Stimulated activated CD8-positive, alpha-beta memory T cell treated with anti-CD3 and anti-CD28 coated beads, Interleukin-4, amount 100 ng/mL, for 1 hour (primary cell): ENCODE measurements at places on chromosomes 7 and 10.

DNA sequence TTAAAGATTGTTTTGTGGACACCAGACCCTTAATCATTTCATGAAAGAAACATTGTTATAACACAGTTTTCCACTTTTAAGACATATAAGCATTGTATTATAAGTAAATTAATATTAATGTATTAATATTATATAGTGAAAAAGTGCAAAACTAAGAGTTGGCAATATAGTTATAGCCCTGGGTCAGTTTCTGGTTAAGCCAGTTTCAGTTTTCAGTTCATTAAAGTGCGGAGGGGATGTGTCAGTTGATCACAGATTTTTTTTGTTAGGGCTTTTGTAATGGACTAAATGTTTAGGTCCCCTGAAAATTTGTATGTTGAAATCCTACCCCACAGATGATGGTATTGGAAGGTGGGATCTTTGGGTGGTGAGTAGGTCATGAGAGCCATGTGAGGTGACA is 45.7 kb upstream of the GPR37 start:
- DNase-seq: no peak

GRCh38 chr7:226281-226895 is 34.0 kb downstream of the FAM20C start:
- no peak for DNase-seq

DNA sequence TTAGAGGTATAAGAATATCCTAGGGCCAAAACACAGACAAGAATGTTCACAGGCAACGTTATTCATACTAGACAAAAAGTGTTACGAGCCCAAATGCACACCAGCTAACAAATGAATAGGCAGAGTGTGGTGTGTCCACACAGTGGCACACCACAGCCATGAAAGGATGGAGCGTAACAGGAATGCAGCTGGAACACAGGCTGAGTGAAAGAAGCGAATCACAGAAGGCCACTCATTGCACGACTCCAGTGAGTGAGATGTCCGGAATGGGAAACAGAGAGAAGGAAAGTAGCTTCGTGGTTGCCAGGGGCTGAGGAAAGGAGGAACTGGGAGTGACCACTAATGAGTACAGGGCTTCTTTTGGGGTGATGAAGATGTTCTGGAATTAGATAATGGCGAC is 198.8 kb downstream of the TNS3 start:
- DNase-seq: no peak

GRCh38 chr10:102783568-102783967 is 39.8 kb downstream of the WBP1L start:
- DNase-seq: no peak

GRCh38 chr7:115758025-115758424 is 272.5 kb downstream of the TFEC start:
- no peak for DNase-seq

GRCh38 chr10:119445935-119446317 is 96.6 kb downstream of the RGS10 start:
- DNase-seq: no peak

GRCh38 chr10:12839941-12840611 is 161.4 kb downstream of the CCDC3 start:
- no peak for DNase-seq

DNA sequence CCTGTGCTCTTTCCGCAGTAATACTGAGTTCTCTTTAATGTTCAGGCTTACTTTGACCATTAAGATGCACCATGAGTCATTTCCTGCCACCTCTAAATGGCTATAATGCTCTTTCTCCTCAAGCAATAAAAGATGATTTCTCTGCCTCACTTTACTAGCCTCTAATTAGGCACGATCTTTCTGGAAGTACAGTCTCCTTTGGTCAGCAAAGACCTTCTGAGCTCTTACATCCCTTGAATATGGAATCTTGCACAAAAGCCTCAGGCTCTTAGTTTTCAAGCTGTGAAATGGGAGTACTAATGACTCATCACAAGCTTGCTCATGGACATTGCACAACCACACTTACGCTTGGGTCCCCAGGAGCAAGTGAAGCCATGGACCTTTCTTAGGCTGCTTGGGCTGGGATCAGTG is 85.9 kb downstream of the FRMD4A start:
- no peak for DNase-seq

GRCh38 chr10:90350122-90350521 is 507.7 kb downstream of the HTR7 start:
- DNase-seq: no peak

GRCh38 chr10:103890194-103890658 is 27.8 kb downstream of the STN1 start:
- no peak for DNase-seq

- DNase-seq: no peak
Observed at GRCh38 chr10:1454428-1454827, 282.9 kb downstream of the ADARB2 start.

GRCh38 chr10:37535459-37536246 is 321.8 kb downstream of the ZNF248 start:
- DNase-seq: no peak

- DNase-seq: no peak
Observed at GRCh38 chr10:126876456-126876855, 28.8 kb upstream of the DOCK1 start.

- DNase-seq: no peak
Observed at GRCh38 chr10:87531908-87532622, 27.4 kb downstream of the MINPP1 start.

GRCh38 chr7:99004216-99004615 is 125.9 kb downstream of the TRRAP start:
- DNase-seq: no peak

- no peak for DNase-seq
Observed at GRCh38 chr10:96287392-96288105, 16.2 kb upstream of the BLNK start.

- no peak for DNase-seq
Observed at GRCh38 chr7:104826135-104826534, 187.9 kb upstream of the KMT2E start.

GRCh38 chr7:111561654-111561903 is 713 bp downstream of the IMMP2L start:
- no peak for DNase-seq

GRCh38 chr7:117659531-117660011 is 179.7 kb downstream of the CFTR start:
- DNase-seq: no peak

DNA sequence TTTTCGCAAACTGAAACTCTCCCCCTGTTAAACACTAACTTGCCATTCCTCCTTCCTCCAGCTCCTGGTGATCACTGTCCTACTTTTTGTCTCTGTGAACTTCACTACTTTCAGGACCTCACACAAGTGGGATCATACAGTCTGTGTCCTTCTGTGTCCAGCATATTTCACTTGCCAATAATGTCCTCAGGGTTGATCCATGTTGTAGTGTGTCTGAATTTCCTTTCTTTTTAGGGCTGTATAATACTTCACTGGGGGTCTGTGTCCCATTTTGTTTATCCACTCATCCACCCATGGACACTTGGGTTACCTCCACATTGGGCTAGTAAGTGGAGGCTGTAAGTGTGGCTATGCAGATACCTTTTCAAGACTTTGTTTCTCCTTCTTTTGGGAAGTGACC is 42.7 kb upstream of the GJD4 start:
- no peak for DNase-seq

DNA sequence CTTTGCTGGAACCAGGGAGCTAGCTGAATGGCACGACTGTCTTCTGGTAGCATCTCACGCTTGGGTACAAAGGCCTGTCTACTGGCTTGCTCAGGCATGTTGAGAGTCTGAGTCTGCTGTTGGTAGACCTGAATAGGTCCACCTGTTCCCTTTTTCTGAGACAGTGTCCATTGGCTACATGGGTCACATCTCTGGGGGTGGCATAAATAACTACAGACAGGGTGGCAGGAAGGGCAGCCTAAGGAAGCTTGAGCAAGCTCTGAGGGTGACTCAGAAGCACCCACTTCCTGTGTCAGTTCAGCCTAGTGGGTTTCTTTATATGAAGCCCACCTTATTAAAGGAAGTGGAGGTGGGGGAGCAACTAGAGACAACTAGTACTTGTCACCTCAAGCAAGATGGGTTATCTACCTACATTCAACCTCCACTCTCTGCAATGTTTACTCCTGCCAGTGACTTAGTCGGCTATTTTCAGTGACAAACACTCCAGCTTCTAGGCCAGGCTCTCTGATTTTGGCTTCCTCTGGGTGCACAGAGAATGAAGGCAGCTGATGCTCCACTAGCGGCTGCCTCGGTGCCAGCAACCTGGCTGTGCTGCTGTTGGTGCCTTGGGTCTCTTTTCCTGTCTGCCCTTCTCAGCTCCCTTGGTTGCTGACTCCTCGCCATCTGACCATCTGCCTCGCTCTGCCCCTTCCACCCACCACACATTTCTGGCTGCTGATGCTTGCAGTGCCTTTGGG is 5.7 kb upstream of the ZYX start:
- DNase-seq: no peak

DNA sequence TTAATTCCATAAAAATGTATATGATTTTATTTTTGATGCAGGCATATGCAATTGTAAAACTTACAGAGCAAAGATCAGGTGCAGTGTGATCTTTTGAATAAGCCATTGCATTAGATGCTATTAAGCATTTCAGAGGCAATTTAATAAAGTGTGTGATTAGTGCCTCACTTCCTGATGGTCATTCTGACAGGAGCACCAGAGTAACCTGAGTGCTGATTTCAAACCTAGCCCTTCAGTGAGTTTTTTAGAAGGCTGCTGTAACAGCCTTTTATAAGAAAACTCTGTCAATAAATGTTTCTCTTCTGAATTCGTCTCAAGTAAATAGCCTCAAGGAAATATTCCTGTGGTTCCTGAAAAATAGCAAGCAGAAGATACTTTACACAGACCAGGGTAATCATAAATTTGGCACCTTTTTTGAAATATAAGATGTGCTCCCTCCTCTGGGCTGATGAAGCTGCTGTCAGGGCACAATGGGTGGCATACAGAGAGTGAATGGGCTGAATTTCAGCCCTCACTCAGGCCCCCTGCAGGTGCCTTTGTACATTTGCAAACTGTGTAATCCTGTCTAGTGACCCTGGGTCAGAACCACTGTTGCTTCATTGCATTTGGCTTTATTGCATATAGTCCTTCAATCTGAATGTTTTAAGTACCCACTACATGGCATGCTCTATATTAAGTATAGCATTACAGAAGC is 193.7 kb upstream of the CSTF2T start:
- DNase-seq: no peak

GRCh38 chr7:81298951-81299666 is 380.3 kb upstream of the SEMA3C start:
- no peak for DNase-seq

DNA sequence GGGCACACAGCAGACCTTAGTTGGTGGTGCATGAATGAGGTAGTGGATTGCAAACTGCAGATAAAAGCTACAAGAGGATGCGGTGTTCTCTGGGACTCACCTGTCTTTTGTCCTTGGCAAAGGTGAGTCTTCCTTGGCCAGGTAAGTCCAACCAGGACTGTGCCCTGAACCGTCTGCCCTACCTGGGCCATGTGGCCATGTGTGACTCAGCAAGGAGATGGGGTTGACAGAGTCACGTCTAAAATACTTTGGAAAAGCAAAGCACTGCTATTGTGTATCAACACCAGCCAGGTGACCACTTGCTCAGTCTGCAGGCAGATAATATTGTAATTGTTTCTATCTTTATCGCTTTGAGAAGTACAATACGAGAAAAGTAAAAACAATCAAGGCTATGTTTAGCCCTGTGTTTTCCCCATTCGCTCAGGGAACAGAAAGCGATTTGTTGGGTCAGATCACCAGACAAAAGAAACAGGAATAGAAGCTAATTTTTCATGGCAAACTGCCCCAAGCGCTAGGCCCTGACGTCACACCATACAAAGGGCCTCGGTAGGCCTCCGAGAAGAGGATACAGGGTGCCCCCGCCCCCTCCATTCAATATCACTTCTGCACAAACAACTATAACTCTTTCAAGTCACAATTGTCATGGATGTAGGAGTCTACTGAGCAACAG is 57.3 kb downstream of the FAM53B start:
- DNase-seq: no peak

DNA sequence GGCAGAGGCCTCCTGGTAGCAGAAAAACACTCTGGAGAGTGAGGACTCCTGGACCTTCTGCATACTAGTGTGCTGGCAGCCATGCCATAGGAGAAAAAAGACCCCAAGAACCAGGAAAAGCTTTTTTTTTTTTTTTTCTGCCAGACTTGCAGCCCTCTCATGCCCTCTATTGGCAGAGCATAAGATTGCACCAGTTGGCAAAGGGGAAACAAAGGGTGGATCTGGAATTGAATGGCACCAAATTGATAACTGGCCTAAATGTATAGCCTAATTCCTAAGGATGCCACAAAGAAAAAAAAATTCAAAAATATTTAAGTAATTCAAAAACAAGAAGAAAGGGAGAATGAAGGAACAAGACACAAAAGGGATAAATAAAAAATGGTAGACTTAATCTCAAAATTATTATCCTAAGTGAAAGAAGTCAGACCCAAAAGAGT is 112.5 kb upstream of the GHITM start:
- no peak for DNase-seq

- no peak for DNase-seq
Observed at GRCh38 chr10:35940141-35941041, 298.3 kb upstream of the FZD8 start.

GRCh38 chr7:68461430-68461829 is 1136.8 kb upstream of the AUTS2 start:
- DNase-seq: no peak

- no peak for DNase-seq
Observed at GRCh38 chr7:138460176-138460648, at the start of gene TRIM24. TSS of gene TRIM24 (plus strand) at chr7:138460259. CDS start at chr7:138460549, 290 bp downstream.

GRCh38 chr10:121608469-121609190 is 10.4 kb upstream of the FGFR2 start:
- no peak for DNase-seq

DNA sequence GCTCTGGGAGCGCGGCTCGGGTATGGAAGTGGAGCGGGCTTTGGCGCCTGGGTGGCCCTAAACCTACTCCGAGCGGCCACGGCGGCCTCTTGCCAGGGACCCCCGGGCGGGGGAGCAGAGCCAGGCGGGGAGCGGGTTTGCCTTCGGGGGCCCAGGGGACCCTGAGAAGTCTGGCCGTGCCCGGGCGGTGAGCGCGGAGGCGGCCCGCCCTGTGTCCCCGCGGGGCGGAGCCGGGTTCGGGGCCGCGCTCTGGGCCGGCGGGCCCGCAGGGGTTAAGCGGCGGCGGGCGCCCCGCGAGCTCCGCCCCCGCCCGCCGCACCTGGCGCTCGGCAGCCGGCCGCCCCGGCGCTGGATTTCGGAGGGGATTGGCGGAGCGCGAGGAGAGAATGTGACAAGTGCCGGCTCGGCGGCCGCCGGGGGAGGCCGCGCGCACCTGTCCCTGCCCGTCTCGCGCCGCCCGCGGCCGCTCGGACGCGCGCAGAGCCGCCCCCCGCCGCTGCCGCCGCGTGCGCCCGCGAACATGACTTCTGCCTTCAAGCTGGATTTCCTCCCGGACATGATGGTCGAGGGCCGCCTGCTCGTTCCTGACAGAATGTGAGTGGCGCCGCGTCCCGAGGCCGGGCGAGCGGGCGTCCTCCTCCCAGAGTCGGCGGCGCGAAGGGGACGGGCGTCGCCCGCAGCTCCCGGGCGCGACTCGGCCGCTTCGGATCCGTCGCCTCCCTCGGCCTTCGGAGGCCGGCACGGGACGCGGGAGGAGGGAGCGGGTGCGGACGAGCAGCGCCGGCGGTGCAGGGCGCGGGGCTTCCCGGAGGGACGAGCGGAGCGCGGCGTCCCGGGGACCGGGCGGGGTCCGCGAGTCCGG is at the start of gene CELF2:
CELF2 (plus strand) TSS at position 303 of the 862 bp plus-strand sequence; CDS start at position 521, 218 bp downstream.
- no peak for DNase-seq
